ENCODE measurements at places on chromosomes 3 and 15. TPM values are rescaled to one million over a fixed set of nuclear protein-coding genes. Genes with fewer than 3 reads are reported as not detected.
A peak's percentile ranks its signal among the peaks of the same experiment; 100 is the strongest.

DNA sequence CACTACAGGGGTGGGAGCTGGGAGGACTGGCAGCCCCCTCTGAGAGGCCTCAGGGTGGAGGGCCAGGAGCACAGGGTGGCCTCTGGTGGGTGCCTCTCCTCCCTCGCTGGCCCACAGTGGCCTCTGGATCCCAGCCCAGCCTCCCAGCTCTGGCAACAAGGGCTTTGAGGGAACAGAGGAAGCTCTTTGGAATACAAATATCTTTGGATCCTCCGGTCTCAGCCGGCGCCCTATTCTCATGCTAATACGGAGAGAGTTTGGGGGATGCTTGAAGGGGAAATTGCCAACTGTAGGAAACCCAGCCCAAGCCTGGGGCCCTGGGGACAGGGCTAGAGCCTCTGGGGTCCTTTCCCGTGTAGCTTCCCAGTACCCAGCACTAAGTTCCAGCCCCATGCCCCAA is 33.4 kb upstream of the INSYN1 start:
- peak overlapping the region; percentile 40 for H3K27ac ChIP-seq
- no peak overlapping the region for H3K4me3 ChIP-seq
- H3K36me3 ChIP-seq, result no peaks in the 10 kb centered on the region

GRCh38 chr3:9241956-9242355 is 7.5 kb downstream of the SRGAP3 start:
- DNase-seq, result peak; percentile 5
- no peaks in the 10 kb centered on the region for H3K36me3 ChIP-seq
- no peaks in the 10 kb centered on the region for H3K4me1 ChIP-seq
- no peak overlapping the region for H3K4me3 ChIP-seq

DNA sequence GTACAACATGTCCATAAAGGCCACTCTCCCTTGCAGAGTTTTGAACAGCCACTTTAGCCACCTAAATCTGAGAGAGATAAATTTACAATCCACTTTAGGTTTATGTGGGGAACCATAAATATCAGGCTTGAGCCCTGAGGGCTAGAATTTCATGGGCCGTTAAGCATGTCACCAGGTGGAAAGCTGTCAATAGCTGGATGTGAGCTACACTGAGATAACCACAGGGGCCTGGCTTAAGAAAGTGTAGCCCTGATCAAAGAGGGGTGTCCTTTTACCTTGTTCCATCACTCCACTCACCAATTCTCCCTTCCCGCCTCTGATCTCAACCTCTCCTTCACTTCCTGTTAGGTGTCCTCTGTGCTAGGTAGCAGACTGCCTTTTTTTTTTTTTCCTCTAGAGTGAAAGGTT is 172.8 kb upstream of the ICE2 start:
- peak; percentile 65 for DNase-seq
- H3K4me3 ChIP-seq, result no peak overlapping the region
- no peaks in the 10 kb centered on the region for H3K27me3 ChIP-seq
- peaks cover 33% of the 10 kb centered on the region for H3K4me1 ChIP-seq
- no peaks in the 10 kb centered on the region for H3K36me3 ChIP-seq

Gene TOP2B
- total RNA-seq, result 209 TPM

Gene SLC51B
- not detected for total RNA-seq

GRCh38 chr3:167481164-167481563 is 7.3 kb upstream of the SERPINI2 start:
- no peak overlapping the region for H3K4me3 ChIP-seq
- H3K36me3 ChIP-seq, result no peaks in the 10 kb centered on the region
- H3K27me3 ChIP-seq, result peaks cover 93% of the 10 kb centered on the region
- DNase-seq, result no peak

Gene BTLA
- not detected for total RNA-seq

DNA sequence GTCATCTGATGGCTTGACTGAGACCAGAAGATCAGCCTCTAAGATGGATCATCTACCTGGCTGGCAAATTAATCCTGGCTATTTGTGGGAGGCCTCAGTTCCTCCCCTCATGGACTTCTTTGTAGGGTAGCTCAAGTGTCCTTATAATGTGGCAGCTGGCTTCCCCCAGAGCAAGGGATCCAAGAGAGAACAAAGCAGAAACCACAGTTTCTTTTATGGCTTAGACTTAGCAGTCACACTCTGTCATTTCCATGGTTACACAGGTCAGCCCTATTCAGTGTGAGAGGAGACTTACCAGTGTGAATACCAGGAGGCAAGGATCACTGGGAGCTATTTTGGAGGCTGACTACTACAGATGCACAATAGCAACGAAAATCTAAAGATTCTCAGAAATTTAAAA is 15.3 kb upstream of the ARL14 start:
- H3K36me3 ChIP-seq, result no peaks in the 10 kb centered on the region
- peaks cover 63% of the 10 kb centered on the region for H3K27me3 ChIP-seq
- H3K4me3 ChIP-seq, result no peak overlapping the region
- H3K27ac ChIP-seq, result peak overlapping the region; percentile 87

Data from endodermal cell (in vitro differentiated cells).